Urinary bladder (tissue), 4 donors: ENCODE measurements at places on chromosomes 12 and 14. TPM values are rescaled to one million over a fixed set of nuclear protein-coding genes. Genes with fewer than 3 reads are reported as not detected.

The VRTN gene
- total RNA-seq: not detected

The CYP46A1 gene
- total RNA-seq: 2.7 TPM

The LRCOL1 gene
- not detected for total RNA-seq

The SMCO3 gene
- total RNA-seq: 5.0 TPM
